Dorsolateral prefrontal cortex (tissue), 122 donors: ENCODE measurements at places on chromosomes 2 and 18. TPM values are rescaled to one million over a fixed set of nuclear protein-coding genes. Genes with fewer than 3 reads are reported as not detected.

Gene AGXT
- total RNA-seq = not detected

- no peak for DNase-seq
These were observed 127.1 kb downstream of the LPIN1 start for GRCh38 chr2:11873356-11874154.

- no peak for DNase-seq
These were observed 2.6 kb downstream of the SLC14A1 start for GRCh38 chr18:45726603-45727002.

- no peak for DNase-seq
These were observed 110.3 kb upstream of the RMP24 start for GRCh38 chr18:35862119-35862640.

- DNase-seq = no peak
These were observed 98.8 kb downstream of the FMNL2 start for GRCh38 chr2:152433791-152434190.

DNA sequence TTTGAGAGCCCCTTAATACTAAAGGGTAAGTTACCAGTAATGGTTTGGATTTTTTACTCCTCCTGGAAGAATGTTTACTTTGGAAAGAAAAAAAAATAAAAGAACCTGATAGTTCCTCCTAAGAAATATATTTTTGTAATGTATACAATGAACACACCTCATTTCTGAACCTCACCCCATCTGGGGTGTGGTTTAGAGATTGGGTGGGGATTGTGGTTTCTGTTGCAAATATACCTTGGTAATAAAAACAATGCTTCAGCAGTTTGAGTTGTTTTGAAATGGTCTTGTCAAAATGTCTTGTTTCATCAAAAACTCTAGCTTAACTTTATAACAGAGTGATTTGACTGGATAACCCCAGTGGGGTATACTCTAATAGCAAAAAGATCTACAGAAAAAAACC lies 448.9 kb upstream of the MEIS1 start:
- DNase-seq = no peak

- no peak for DNase-seq
These were observed 79.8 kb downstream of the CIB4 start for GRCh38 chr2:26561376-26561775.

DNA sequence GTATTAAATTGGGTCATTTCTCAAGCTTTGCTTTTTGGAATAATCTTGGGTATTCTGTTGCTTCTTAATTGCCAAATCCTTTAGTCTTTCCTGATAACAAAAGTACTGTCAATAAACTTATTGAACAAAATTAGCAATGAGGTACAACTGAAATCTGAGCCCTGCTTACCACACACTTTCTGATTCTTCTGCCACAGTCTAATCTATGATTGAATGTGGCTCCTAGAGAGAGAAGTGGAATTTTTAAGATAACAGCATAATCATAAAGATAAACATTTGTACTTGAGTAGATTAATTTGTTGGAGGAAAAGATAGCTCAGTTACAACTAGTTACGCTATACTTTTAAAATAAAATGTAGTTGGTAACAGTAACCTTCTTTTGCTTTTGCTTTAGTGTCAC lies 354.8 kb downstream of the CELF4 start:
- no peak for DNase-seq
